ENCODE measurements at places on chromosomes 6 and 20.
A peak's percentile ranks its signal among the peaks of the same experiment; 100 is the strongest.

GRCh38 chr6:95133578-95133977 is 443.8 kb upstream of the MANEA start:
- no peak for DNase-seq

- peak; percentile 23 for DNase-seq
Measured at GRCh38 chr6:134826889-134827737, 122.8 kb downstream of the ALDH8A1 start.

DNA sequence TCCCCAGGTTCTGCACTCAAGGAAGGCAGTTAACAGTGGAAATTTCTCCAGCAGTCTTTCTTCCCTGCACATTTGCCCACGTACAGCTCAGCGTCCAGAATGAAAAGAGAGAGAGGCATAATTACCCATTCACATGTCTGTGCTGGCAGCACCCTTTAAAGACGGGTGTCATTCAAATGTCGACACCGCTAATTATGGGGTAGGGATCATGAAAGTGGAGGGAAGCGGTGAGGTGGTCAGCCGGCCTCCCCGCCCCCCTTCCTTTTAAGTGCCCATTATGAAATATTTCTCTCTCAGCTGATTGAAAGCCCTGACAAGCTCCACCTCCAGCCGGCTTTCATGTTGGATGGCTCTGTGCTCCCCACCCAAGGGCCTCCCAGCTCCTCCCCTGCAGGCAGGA is 246.1 kb downstream of the BMP7 start:
- no peak for DNase-seq

DNA sequence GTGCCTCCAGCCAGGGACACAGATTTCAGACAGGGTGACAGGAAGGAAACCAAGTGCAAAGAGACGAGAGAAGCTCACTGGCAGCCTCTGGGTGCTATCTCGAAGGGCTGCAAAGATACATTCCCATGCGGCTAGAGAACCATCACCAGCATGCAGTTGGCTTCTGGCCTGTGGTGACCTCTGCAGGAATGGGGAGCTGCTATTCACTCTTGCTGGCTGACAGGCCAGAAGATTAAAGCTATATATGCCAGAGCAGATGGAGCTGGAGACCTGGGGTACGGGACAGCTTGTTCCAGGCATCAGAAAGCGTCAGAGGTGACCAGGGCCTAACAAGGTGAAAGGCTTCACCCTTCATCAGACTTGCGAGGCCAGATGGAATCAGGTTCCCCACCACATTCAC is 20.0 kb downstream of the MAP1LC3A start:
- no peak for DNase-seq

DNA sequence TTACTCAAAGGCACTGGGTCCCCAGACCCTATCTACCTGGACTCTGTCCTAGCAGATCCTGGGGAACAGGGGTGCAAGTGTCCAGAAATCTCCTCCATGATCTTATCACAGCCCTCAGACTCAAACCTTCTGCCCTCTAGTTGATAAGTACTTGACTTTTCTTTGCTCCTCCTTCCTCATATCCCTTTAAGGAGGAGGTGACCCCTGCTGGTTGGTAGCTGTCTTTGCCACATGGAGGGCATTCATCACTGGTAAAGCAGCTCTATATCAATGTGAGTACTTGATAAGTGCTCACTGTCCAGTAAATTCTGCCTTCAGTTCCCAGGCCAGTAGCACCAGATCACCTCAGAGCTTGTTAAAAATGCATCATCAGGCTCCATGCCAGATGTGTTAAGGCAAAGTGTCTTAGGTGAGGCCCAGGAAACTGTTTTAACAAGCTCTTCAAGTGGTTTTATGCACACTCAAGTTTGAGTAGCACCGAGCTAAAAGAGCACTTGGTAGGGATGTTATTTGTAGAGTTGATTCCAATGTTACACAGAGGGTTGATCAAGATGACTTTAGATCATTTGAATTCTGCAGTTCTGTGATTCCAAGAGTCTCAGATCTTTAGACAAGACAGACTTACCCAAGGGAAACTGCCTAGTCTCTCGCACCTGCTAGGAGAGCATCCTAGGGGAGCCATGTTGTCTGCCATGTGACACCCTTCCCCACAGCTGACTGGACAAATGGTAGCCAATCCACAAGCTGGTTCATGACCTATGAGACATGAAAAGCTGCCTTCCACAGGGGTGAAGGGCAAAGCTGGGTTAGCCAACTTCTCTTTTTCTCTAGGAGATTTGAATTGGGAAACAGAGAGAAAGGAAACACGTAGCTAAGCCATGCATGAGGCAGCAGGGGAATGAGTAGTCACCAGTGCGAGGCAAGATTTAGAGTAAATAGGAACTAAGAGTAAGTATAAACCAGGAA is 18.6 kb downstream of the TREML2 start:
- DNase-seq, result peak; percentile 38

All from transverse colon (tissue), 4 donors.